ENCODE measurements at places on chromosomes 6 and 20.

DNA sequence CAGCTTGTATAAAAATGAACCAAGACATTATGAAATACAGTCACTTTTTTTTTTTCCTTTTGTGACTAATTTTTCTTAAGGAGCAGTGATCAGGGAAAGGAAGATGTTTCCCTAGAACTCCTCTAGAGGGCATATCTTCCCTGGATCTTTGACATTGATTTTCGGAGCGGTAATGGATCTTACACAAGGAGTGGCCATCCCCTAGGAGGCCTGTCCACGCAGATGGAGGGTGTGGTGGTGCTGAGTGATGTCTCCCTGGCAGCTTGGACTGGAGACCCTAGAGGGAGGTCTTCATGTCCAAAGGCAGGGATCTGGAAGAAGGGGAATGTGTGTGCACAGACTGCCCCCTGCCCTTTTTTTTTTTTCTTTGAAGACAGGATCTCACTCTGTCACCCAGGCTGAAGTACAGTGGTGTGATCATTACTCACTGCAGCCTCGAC, 7.0 kb upstream of the KIFC1 start:
- DNase-seq: no peak

GRCh38 chr6:34047913-34048867, 97.7 kb downstream of the GRM4 start:
- no peak for DNase-seq

DNA sequence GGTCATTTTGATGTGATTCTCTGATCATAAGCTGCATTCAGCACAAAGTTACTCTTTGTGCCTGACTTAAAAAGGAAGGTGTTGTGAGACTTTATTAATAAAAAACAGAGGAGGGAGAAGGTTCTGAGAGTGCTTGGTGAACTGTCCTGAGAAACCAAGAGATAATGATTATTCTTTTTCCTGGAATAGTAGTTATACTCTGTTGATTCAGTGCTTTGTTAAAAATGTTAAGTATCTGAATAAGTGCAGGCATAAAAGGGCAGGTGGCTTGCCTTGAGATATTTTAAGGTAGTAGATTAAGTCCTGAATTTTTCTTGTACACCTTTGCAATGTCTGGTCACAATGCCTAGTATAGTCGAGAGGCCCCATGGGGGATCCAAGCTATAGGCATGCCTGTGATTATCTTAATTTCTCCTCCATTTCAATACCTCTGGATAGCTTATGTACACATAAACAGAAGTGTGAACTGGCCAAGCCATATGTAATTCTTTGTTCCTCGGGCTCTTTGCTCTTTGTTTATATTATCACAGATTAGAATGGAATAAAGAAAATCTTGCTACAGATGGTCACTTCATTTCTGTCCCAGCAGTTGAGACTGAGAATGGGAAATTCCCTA, 50.0 kb downstream of the SOBP start:
- DNase-seq: no peak

GRCh38 chr20:53736122-53736756, 142.6 kb upstream of the ZNF217 start:
- no peak for DNase-seq
